NCI-H1436 (cell line): ENCODE measurements at places on chromosomes 7 and 10.
A peak's percentile ranks its signal among the peaks of the same experiment; 100 is the strongest.

DNA sequence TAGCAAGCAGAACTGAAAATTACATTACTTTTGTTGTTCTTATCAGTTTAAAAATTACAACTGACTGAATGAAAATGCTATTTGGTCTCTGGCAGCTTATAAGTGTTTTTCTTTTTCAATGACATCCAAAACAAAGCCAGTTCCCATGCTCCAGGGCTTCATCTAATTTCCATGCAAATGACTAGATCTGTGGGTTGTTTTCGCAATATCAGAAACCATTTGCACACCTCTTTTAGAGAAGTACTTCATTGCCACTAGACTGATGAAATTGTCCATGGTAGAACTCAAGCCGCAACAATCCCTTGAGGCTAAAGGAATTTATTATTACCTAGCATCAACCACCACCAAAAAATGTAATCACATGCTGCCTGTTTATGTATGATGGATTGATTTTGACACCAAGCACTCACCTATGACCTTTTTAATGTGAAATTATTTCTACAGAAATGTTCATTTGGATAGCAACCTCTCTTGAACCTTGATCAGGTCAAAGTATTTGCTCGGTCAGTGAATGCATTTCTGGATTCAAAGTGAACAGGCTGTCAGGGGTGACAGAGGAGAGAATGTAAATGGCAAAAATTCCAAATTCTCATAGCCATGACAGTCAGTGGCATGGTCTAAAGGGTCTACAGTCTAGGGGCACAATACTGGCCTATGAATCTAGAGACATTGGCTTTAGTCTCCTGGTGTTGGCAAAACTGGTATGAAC lies 769.3 kb downstream of the SORCS1 start:
- no peak for DNase-seq

DNA sequence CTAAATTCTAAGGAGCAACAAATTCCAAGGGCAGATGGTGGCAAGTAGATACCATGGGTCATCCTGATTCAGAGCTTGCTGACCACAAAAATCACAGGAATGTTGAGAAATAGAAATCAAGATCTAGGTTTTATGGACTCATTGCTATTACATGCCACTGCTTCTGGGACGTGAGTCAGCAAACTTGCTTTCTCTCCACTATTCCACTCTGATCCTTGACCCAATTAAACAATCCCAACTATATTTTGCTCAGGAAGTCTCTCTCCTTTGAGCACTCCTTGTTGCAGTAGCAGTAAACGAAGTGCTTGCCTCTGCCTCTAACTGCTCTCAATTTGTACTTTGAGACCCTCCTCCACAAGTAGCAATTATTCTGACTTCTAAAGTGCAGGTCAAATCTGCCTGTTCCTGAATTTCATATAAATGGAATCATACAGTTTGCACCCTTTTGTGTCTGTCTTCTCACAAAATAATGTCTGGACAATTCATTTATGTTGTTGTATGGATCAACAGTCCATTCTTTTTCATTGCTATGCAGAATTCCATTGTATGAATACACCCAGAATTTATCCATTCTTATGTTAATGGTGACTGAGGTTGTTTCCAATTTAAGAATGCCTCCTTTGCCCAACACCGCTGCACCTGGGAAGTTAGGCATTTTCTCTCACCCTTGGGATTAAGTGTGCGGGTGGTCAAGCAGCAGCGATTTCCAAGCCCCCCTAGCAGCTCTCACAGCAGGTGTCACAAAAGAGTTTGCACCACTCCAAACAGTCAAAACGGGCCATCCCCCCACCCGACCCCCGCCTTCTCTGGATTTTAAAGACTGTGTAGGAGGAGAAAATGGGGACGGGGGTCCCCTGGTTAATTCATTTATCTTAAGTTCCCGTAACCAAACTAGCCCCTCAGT lies 35.9 kb downstream of the ACSM6 start:
- DNase-seq: no peak

DNA sequence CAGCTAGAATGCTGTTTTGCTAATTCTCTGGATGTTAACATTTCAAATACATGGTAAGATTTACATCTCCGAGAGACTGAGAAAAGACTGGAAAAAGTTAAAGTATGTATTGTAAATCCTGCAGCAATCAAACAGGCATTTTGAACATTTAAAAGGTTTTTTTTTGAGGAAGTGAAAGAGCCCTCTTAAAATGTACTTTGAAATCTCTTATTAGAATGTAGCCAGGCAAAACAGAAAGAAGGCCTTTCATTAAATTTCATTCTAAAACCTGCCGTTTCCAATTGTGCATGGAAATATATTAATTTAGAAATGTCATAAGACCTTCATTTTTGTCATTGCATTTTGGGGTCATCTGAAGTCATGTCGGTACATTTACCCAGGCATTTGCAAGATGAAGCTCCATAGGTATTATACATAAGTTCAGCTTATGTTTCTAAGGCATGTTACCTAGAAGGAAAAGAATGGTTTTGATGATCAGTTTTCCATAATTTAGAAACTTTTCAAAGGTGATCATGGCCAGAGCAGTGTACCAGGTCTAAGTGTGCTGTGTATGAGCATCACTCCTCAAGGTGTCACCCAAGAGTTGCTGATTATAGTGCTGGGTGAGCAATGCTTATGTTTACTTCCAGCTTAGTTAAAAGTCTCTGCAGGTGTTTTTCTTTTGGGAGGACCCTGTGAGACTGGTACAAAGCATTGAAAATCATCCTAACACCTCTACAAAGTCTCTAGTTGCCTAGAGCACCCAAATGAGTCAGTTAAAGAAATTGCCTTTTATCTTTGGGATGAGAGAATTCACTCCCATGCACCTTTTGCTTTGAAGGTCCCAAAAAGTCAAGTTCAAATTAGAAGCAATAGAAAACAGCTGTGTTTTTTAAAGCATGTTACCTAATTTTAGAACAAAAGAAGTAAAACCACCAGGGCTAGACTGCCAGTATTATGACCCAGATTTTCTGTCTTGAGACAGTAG lies 7.1 kb downstream of the ZNF736 start:
- no peak for DNase-seq

- no peak for DNase-seq
Observed at GRCh38 chr10:31739146-31739545, 189.5 kb downstream of the ARHGAP12 start.

DNA sequence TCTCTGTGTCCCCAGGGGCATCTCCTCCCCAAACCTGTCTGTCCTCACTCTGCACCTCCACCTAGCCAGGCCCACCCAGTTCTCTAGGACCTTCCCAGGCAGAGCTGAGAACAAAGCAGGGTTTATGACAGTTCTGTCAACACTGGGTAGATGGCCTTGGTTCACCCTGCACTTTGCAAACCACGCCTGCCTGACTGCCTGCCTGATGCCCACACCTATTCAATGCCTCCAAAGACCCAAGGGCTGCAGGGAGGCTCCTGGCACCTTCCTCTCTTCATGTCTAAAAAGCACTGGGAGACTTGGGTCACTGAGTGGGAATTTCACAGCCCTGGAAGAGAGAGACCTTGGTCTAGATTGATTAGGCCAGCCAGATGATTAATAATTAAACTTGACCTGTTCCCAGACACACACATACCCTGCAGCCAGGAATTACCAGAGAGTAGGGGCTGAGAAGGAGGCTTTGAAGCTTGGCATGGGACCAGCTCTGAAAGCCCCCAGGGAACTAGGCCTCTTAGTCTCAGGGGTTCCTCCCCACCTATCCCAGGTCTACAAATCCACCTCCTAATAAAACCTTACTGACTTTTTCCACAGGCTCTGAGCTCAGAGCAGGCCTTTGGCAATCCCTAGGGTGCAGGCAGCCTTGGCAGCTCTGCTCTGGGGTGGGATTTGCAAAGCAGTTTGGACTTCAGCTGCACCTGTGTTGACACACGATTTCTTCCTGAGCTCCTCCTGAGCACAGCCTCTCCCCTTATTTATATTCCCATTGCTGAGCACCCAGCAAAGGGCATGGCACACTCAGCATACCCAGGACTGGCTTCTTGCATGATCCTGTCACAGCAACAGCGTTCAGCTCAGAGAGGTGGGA lies 25.7 kb upstream of the PDCD4 start:
- DNase-seq: peak; percentile 89

DNA sequence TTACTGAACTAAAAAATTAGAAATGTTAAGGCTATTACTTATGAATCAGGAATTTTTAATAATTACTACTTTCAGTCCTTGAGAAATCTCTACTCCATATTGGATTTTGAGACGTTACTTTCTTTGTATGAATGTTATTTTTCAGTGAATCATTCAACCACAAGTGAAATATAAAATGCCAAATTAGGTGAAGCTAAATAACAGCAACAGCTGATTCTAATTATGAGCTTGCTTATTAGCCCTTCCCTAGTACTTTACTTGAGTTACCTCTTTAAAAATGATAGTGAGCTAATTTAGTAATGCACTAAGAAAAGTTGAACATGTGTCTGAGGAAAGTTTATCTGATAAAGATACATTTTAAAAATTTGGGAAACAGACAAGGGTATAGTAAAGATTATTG lies 51.4 kb downstream of the PCGF5 start:
- no peak for DNase-seq
